Central memory CD4-positive, alpha-beta T cell (primary cell): ENCODE measurements at places on chromosomes 11 and 22.

DNA sequence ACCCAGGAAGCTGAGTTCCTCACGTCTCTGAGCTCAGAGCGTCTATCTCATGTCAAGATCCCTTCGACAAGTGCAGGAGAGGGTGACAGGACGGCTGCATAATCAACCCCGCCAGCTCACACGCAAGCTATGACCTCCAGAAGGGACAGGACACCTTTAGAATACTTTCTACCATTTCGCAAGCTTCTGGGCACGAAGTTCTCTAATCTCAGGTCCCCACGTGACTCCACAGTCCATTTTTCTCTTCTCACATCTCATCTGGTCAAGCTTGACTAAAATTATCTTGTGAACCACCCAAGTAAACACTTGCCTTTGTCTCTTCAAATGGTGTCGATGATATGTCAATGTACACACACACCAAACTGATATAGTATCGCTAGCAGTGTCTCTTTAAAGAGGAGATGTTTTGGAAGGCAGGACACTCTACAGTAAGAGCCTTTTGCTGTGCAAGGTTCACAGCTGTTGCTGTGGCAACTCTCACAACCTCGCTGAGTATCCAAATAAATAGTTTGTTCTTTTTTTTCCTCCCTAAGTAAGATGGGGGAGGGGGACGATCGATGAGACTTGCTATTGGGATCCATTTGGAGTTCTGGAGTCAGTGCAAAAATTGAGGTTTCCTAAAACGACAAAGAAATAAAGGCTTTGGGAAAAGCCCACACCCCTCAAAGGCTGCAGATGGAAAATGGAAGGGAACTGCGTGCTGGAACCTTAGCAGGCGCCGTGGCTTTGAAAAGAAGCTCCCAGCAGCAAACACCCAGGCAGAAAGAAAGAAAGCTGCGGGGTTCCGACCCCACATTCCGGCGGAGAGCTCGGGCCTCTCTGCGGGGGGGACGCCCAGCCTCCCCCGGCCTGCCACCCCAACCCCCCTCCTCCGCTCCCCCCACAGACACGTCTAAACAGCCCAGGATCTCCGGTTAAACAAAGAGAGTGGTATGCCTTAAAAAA lies 215.4 kb upstream of the UBASH3B start:
- no peak for DNase-seq

DNA sequence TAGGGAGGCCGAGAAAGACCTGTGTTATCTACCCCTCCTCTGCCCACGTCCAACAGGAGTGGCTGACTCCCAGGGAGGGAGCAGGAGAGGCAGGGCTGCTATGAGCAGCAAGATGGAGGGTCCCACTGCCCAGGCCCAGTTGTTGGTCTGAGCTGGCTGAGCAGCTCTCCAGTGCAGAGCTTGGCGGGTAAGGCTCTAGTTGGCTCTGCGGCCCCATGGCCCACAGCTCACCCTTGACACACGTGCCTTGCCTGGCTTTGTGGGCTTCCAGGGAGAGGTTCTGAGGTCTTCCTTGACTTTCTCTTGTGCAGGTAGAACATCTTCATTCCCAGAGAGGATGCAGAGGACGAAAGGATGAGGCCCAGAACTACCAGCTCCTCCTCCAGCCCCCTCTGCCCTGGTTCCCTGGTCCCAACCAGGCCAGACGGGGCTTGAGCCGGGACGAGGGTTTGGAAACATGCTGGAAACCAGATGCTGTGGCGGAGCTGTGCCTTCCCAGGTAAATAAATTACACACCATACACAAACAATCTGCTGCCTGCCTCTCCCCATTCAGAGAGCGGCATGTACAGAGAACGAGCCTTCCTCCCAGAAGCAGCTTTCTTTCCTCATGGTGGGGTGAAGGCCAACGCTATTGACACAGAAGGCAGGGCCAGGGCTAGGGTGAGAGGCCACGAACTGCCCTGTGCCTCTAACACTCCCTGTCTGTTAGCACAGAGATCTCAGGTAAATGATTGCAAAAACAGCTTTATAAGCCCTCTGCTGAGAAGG lies 48.1 kb downstream of the DSCAML1 start:
- no peak for DNase-seq

- DNase-seq: no peak
Measured at GRCh38 chr11:119758291-119758690, 29.3 kb upstream of the NECTIN1 start.

DNA sequence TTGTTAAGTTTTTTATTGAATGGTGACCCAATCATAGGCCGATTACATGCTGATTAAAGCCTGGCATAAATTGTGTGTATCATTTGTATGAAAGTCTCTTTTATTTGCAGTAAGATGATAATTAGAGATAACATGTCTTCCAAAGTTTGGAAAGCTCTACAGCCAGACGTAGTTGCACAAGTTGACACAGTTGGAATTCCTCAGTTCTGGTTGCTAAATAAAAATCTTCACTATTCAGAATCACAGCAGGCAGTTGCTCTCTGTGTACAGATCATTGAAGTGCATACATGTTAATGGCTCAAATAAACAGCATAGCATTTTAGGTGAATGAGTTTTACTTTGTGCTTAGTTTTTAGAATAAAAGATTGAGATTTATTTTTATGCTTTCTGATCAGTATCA lies 69.5 kb downstream of the ARHGAP42 start:
- no peak for DNase-seq

DNA sequence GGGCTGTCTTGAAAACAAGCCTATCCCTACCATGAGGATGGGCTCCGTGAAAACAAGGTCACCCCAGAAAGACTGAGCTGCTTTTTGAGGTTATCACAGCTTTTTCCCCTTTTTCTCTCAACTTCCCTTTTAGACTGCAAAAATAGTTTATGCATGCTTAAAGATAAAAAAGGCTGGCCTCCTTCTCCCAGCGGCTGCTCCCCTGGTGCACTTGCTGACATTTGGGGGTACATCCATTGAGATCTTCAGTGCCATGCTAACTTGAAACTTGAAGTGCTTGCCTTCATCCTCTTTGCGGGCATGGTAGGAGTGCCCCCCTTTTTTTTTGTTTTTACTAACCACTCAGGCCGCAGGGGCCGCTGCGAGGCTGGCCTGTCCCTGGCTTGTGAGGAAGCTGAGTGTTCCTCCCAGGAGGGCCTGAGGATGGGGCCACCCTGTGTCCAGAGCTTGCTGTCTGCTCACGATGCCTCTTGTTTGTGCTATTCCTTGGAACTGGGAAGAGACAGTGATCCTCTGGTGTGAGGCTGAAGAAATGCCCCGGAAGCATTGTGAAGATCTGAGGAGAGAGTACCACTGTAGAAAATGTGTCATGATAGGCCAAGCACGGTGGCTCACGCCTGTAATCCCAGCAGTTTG lies 2.2 kb downstream of the TANGO2 start:
- DNase-seq: no peak

DNA sequence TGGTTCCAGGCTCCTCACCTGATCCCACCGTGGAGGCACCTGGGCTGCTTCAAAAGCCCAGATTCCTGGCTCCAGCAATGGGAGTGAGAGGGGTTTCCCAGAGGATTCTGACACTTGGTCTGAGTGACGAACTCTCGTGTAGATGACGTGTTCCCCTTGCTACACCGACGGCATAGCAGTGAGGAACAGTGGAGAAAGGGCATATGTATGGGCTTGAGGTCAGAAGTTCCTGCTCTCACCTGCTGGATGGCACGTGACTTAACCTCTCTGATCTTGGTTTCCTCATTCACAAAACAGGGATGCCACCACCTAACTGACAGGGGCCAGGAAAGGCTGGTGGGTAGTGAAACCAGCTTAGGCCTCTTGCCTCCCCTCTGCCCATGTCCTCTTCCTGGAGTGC lies 30.0 kb upstream of the ARFGAP3 start:
- no peak for DNase-seq

- no peak for DNase-seq
Measured at GRCh38 chr11:8338138-8338537, 74.5 kb upstream of the LMO1 start.
